Glomerular endothelial cell (primary cell): ENCODE measurements at places on chromosomes 7 and 10.

- DNase-seq = no peak
These were observed 223.3 kb upstream of the FERD3L start for GRCh38 chr7:19368491-19368925.

- DNase-seq = no peak
These were observed 40.4 kb upstream of the DMTF1 start for GRCh38 chr7:87111877-87112276.

GRCh38 chr7:27173956-27174873 lies at the start of gene HOXA10:
Gene HOXA10, minus strand, starts transcription at chr7:27174320. Its CDS starts 14 bp downstream, at chr7:27174306.
- DNase-seq = no peak

- no peak for DNase-seq
These were observed 133.9 kb downstream of the PRPF18 start for GRCh38 chr10:13720699-13721098.

GRCh38 chr10:45444022-45444421 lies 70.0 kb downstream of the ALOX5 start:
- DNase-seq = no peak

- no peak for DNase-seq
These were observed 273.1 kb downstream of the PHTF2 start for GRCh38 chr7:78071491-78072200.

- no peak for DNase-seq
These were observed 253.1 kb downstream of the FZD1 start for GRCh38 chr7:91517201-91517785.
